ENCODE measurements at places on chromosomes 4 and X.

DNA sequence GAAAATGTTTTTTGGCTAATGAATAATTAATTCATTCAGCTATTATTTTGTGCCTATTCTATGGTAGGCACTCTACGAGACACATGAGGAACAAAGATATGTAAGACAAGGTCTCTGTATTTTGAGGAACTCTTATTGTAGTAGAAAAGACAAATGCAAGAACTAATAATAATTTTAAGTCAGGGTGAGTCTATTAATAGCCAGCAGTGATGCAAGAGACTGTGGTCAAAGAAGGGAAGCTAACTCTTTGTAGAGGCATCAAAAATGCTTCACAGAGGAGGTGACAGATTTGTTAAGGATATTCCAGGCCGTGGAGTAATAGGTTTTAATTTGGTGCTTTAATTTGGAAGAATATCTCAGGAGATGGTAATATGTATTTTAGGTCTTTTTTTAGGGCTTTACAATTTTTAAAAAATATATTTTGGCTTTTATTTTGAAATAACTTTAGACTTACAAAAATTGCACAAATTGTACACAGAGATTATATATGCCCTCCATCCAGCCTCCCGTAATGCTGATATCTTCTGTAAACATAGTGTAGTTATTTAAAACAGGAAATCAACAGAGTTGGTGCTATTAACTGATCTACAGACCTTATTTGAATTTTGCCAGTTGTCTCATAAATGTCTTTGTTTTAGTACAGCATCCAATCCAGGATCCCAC lies 48.1 kb downstream of the DCLK2 start:
- DNase-seq = no peak

- no peak for DNase-seq
Measured at GRCh38 chr4:128305942-128306341, 18.3 kb upstream of the PGRMC2 start.

DNA sequence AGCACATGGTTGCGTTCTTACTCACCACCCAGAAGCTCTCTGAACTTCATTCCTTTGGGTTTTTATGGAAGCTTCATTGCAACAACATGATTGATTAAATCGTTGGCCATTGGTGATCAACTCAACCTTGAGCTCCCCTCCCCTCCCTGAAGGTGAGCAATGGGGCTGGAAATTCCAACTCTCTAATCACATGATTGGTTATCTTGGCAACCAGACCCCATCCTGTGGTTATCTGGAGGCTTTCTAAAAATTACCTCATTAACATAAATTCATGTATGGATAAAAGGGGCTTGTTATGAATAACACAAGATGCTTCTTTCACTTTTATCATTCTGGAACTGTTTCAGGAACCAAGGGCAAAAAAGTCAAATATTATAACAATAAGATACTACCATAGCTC lies 34.6 kb upstream of the NMU start:
- no peak for DNase-seq

- DNase-seq = no peak
Measured at GRCh38 chr4:187183346-187183745, 459.7 kb upstream of the FAT1 start.

GRCh38 chr4:1593458-1593857 lies 90.7 kb downstream of the FAM53A start:
- no peak for DNase-seq

DNA sequence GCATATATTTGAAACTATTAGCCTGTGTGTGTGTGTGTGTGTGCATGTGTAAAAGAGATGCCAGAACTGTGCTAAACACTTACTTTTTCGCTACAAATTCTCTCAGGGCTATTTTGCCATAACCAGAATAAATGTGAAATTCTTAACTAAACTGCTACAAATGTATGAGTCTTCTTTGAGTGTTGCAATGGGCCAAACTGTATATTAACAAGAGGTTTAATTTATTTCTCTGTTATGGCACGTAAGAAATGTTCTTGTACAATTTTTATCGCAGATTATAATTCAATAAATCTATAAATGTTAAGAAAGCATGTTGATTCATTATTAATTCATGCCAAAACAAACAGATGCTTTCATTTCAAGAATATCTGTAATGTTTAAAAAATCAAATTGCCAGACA lies 454.5 kb upstream of the PCDH7 start:
- no peak for DNase-seq

DNA sequence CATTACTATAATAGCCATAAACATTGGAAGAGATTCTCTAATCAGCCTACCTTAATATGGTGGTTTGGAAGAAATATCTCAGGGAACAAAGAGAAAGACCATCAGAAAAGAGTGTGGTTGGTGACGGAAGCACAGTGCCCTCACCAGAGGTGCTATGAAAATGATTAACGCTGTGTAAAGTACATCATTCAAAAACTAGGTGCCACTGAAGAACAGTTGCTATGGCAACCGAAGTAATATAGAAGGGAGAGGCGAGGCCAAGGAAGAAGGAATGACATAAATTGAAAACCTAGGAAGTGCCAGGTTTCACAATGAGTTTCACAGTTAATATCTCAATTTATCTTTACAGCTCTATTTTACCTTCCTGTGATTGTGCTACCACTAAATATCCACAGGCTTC lies 57.0 kb upstream of the ARSJ start:
- DNase-seq = no peak

GRCh38 chrX:47358387-47359065 lies 11.9 kb upstream of the ZNF157 start:
- peak; percentile 15 for DNase-seq

GRCh38 chr4:4560642-4561041 lies 18.8 kb upstream of the STX18 start:
- DNase-seq = no peak

- no peak for DNase-seq
Measured at GRCh38 chr4:108979759-108980158, 216.9 kb upstream of the ETNPPL start.

DNA sequence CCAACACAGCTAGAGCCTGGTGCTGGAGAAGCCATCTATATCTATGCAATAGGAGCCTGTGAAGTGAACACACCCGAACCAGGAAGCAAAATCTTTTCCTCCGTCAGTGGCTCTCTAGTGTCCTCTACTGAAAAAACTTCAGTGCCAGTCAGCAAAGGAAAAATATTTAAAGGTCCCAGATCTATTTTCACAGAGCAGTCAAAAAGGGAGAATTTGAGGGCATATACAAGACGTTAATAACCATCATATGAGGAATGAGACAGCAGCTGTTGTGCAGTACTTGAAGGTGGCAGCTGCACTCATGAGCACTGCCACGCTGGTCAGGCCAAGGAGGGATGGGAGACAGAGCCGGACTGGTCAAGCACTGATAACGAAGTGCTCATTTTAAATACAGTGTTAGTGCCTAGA lies 14.4 kb downstream of the MCUB start:
- DNase-seq = no peak

DNA sequence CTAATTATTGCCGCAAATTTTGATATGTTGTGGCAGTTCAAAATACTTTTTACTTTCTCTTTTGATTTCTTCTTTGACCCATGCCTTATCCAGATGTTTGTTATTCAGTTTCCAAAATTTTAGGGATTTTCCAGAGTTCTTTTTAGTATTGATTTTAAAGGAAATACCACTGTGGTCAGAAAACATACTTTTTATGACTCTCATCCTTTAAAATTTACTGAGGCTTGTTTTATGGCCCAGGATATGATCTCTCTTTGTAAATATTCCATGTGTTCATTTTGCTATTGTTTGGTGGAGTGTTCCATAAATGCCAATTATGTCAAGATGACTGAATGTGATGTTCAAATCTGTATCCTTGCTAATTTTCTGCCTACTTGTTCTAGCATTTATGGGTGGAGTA lies 272.3 kb upstream of the DIPK2B start:
- DNase-seq = no peak

GRCh38 chr4:137032222-137032621 lies 500.1 kb downstream of the PCDH18 start:
- DNase-seq = no peak

DNA sequence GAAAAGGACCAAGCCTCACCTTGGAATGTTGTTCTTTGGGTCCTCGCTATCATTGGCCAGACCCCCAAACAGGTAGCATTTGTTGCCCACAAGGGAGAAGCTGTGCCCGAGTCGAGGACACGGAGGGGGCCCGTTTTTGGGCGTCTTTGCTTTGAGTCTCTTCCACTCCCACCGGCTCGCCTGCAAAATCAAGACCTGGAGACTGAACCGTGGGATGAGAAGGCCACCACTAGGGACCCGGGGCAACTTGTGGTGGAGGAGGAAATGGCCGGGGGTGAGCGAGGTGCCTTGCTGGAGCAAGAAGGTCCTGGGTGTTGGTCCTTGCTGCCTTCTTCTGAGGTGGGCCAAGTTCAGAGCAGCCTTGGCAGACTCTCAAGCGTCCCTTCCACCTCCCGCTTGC lies 7.5 kb downstream of the HCFC1 start:
- no peak for DNase-seq

- DNase-seq = no peak
Measured at GRCh38 chr4:79756140-79756895, 316.7 kb downstream of the ANTXR2 start.

DNA sequence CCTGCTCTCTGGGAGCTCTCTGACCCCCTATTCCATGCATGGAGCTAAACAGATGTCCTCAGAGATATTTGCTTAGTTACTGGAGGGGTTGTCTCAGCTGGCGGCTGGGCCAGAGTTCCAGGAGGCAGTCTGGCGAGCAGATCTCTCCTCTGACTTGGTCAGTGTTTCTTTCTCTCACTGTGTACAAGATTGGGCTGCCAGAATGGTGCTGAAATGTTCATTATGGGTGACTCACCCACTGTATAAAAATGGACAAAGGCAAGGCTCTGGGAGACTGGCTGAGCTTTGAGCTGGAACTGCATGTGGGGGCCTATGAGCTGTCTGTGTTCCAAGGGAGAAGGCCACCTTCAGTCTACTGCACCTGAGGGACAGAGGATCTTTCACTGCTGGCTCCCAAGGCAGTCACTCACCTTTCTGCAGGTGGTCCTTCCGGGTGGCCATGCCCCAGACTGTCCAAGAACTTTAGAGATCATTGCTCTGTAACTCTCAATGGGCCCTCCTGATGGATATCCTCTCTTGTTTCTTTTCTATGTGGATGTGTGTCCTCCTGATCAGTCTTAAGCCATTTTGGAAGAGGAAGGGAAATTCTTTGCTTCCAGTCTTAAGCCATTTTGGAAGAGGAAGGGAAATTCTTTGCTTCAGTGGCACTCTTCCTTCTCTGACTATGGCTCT lies 88.2 kb downstream of the CFAP299 start:
- DNase-seq = no peak

DNA sequence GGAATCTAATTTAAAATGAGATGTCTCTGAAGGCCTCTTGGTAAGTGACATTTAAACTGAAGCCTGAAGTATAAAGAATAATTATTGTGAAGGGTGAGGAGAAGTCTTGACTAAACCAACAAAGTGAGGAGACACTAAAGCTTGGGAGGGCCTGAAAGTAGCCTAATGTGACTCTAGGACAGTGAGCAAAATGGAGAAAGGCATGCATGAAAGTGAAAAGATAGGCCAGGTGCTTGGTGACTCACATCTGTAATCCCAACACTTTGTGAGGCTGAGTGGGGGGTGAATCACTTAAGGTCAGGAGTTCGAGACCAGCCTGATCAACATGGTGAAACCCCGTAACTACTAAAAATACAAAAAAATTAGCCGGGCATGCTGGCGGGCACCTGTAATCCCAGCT lies 46.9 kb upstream of the SMARCAD1 start:
- peak; percentile 5 for DNase-seq

GRCh38 chr4:170386971-170387370 lies 297.2 kb upstream of the AADAT start:
- no peak for DNase-seq

- no peak for DNase-seq
Measured at GRCh38 chr4:34643476-34643875, 1600.8 kb downstream of the ARAP2 start.

DNA sequence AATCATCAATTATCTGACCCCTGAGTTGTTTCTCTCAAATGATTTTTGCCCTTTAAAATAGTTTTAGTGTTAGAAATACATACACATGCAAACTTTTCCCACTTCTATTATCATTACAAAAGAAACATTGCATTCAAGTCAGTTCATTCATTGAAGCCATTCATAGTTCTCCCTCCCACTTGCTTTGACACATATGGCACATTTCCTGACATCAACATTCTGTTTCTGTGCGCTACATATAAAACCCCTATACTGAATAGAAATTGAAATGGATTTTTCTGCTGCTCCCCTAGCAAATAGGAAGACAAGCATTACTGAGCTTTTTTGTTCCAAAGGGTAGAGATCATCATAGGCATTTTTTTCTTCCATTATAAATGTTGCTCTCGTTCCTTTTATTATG lies 497.9 kb upstream of the PCDH10 start:
- DNase-seq = no peak

DNA sequence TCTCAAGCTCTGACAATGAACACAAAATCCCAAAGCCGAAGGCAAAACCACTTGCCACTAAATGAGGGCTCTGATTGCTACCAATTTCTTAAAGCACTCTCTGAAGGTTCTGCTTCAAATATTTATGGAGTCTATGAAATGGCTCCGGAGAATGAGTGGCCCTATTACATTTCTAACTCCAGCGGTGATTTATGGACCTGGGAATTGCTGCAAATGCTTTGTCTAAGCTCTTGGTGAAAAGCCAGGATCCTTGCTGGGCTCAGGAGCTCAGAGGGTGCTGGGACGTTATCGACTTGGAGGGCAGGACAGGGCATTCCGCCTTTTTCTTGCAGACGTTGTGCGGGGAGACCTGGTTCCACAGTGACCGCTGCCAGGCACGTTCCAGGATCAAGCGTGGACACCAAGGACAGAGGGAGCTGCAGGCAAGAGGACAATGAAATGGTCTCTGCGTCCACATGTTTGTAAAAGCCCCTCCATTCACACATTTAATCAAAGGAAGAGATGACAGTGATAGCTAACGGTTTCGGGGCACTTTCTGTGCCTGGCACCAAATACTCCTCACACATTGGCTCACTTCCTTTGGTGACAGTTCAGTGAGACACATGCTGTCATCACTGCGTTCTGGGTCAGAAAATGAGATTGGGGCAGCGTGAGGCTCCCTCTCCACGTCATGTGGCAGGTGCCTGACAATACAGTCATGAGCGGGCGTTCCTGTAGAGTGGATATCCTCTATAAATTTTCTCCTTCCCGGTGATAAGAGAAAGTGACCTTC lies 58.8 kb downstream of the C4orf50 start:
- DNase-seq = no peak
